ENCODE measurements at places on chromosomes 11 and 22.

DNA sequence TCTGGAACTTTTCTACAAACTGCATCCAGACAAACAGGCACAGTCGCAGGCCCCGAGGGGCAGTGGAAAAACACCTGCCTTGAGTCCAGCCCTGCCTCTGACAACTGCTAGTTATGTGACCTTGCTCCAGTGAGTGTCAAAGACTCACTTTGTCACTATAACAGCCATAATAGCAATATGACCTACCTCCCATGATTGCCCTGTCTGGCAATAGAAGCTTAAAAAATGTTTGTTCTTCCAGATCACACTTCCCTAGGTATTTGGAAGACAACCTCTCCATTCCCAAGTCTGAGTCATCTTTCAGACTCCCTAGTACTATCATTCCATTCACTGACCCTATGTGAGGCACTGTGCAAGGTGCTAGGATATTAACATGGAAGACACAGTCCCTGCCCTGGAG, 74.5 kb downstream of the RPL27A start:
- no peak for DNase-seq

- no peak for DNase-seq
These were observed 11.4 kb upstream of the VSTM5 start for GRCh38 chr11:93861808-93862207.

- no peak for DNase-seq
These were observed 640.2 kb upstream of the LUZP2 start for GRCh38 chr11:23856654-23857053.

GRCh38 chr11:34356913-34357700, 703 bp downstream of the ABTB2 start:
- peak; percentile 28 for DNase-seq

- DNase-seq, result no peak
These were observed 722.2 kb upstream of the TENM4 start for GRCh38 chr11:80163011-80163410.

GRCh38 chr11:64053699-64054098, 18.0 kb downstream of the FLRT1 start:
- DNase-seq, result no peak

DNA sequence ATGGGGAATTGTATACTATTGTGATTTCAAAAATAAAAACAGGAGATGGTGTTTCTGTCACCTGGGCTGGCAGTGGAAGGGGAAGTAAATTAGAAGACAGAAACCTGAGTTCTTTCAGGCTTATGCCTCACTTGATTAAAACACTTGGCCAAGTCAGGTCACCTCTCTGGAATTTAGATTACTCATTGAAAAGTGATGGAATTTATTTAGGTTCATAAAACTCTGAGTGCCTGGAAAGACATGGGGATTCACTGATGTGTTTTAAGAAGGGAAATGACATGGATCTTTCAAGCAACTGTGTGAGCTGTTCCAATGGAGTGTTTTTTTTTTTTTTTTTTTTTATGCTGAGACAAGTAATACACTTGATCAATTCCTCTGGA, 400.1 kb downstream of the TMEM135 start:
- DNase-seq, result no peak

- DNase-seq, result no peak
These were observed 41.3 kb upstream of the HMGXB4 start for GRCh38 chr22:35215993-35216392.

GRCh38 chr22:28243539-28243938, 324.5 kb upstream of the PITPNB start:
- no peak for DNase-seq

- peak; percentile 17 for DNase-seq
These were observed 35.2 kb upstream of the TFIP11 start for GRCh38 chr22:26547426-26547825.
